ENCODE measurements at places on chromosomes 4 and X. TPM values are rescaled to one million over a fixed set of nuclear protein-coding genes. Genes with fewer than 3 reads are reported as not detected.

FAM47E gene
- 1.6 TPM for total RNA-seq

KIF4A gene
- total RNA-seq, result 3.5 TPM

GAGE12J gene
- total RNA-seq, result not detected

ITM2A gene
- 14.7 TPM for total RNA-seq

F8A3 gene
- total RNA-seq, result 0.63 TPM

MAGED4B gene
- 32.1 TPM for total RNA-seq

EGFL6 gene
- not detected for total RNA-seq

TRAM1L1 gene
- 3.2 TPM for total RNA-seq

TDO2 gene
- 0.57 TPM for total RNA-seq

CCNA2 gene
- 129 TPM for total RNA-seq

COL4A6 gene
- 72.1 TPM for total RNA-seq

FUNDC1 gene
- total RNA-seq, result 17.8 TPM

TRPC5OS gene
- total RNA-seq, result not detected

FGG gene
- not detected for total RNA-seq

NPFFR2 gene
- 13.5 TPM for total RNA-seq

HSFX3 gene
- total RNA-seq, result not detected

HAND2 gene
- total RNA-seq, result 352 TPM

LRCH2 gene
- total RNA-seq, result 8.2 TPM

CT47B1 gene
- total RNA-seq, result not detected

MAGEB17 gene
- total RNA-seq, result 0.11 TPM

ADRA2C gene
- 11.4 TPM for total RNA-seq

CSAG1 gene
- not detected for total RNA-seq

SPANXN4 gene
- total RNA-seq, result not detected

MAOB gene
- 0.67 TPM for total RNA-seq

SASH3 gene
- total RNA-seq, result not detected

JCHAIN gene
- total RNA-seq, result not detected

ETDA gene
- total RNA-seq, result not detected

Measured in cardiac muscle cell (in vitro differentiated cells and primary cell).